ENCODE measurements at places on chromosomes 2 and 18.

DNA sequence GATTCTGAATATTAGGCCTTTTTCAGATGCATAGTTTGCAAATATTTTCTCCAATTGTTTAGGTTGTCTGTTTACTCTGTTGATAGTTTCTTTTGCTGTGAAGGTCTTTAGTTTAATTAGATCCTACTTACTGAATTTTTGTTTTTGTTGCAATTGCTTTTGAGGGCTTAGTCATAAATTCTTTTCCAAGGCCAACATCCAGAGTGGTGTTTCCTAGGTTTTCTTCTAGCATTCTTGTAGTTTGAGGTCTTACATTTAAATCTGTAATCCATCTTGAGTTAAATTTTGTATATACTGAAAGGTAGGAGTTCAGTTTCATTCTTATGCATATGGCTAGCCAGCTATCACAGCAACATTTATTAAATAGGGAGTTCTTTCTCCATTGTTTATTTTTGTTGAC is 404.8 kb downstream of the LNPK start:
- no peak for DNase-seq

GRCh38 chr2:31958140-31958717 is 52.6 kb downstream of the MEMO1 start:
- no peak for DNase-seq

DNA sequence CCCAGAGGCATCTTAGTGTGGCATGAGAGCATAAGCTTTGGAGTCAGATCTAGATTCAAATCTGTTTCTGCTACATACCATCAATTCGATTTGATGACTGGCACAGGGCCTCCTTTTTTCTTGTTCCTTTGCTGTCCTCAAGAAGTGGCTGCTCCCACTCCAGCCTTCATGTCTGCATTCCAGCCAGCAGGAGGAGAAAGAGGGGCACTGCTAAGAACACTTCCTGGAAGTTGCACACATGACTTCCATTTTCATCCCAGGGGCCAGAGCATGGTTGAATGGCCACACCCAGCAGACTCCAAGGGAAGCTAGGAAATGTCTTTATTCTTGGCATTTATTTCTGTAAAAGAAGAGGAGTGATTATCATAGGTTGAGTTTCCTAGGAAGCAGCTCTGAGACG is 50.4 kb downstream of the EML6 start:
- no peak for DNase-seq

GRCh38 chr2:190996338-190996946 is 17.5 kb downstream of the STAT1 start:
- DNase-seq: no peak

GRCh38 chr2:239578381-239578780 is 177.6 kb upstream of the HDAC4 start:
- DNase-seq: no peak

DNA sequence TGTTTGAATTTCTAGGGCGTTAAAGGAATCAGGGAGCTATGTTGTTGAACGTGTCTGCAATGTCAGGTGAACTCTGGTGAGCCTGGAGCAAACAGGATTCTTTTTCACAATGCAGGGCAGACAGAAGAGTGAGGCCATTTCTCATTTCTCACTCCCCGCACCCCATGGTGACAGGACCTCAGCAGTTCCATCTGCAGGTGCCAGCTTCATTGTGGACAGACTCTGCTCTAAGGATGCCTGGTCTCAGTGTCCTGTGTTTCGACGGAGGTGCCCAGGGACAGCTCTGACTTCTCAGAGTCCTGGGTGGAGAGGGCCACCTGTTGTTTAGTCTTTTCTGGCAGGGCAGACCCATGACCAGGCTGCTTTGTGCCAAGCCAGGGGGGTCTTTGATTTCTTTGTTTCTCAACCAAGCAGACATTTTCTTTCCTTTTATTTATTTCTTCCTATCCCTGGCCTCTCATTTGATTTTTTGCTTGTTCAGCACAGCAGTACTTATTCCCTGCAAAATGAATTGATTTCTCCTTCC is 201.5 kb downstream of the RNF144A start:
- no peak for DNase-seq

GRCh38 chr2:48514348-48515003 is 15.5 kb upstream of the STON1 start:
- DNase-seq: no peak

DNA sequence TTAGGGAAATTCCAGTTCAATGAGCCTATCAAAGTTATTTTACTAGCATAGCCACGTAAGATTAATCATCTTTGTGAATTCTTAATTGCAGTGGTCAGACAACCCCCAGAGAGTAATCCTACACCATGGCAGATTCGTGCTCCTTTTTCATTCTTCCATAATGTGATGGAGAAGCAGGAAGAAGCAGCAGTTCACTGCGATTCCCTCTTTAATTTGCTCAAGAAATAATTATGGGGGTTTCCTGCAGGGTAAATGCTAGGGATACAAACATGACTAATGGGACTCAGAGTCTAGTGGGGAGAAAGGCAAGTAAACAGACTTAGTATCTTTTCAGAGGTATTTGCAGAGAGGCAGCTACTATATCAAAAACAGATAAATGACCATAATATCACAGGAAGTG is 175.8 kb upstream of the HNRNPA3 start:
- DNase-seq: no peak

DNA sequence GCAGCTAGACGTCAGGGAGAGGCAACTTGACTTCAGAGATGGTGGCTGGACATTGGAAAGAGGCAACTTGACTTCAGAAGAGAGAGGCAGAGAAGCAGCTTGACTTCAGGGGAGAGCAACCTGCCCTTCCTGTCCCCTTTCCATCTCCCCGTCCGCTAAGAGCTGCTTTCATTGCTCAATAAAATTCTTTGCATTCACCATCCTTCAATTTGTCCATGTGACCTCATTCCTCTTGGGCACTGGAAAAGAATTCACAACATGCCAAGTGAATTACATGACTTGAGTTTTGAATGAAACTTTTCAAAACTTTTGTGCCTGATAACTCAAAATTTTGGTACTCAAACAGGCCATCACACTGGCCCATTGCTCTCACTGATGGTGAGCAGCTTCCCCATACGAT is 158.9 kb downstream of the DPP4 start:
- no peak for DNase-seq

DNA sequence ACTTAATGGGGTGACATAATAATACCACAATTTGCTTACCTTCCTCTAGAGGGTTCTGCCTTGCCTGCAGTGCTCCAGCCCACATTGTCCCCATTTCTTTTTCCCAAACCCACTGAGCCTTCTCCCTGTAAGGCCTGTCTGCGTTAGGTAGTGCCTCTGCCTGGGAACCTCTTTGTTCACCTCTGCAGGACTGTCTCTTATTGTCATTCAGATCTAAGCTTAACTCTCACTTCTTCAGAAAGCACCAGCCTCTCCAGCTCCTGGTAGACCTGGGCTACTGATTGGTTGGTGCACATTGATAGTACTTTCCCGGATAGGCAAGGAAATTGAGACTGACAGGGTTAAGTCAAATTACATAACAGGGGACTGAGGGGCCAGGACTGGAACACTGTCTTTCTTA is 49.1 kb downstream of the CCDC85A start:
- no peak for DNase-seq

DNA sequence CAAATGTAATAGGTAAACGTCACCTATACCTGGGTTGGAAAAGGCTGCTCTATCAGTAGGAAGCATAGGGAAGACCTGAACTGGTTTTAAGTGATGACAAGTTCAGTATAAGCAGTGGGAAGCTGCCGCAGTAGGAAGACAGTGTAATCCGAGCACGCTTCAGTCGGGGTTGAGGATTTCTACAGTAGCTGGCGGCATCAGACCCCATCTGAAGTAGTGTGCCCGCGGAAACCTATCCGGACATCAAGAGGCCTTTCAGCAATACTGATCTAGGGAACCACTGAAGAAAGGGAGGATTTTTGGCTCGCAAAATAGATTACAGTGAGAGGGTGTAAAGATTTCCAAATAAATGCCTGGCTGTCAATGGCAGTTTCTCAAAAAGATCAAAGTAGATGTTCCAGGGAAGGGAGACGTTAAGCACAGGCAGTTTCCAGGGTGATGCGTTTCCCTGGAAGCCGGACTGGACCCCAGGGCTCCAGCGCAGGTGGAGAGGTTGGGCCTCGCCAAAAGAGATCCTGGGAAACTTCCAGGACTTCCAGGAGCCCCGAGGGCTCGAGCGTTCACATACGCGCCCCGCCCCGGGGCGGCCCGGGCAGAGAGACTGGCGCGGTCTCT is 5.3 kb downstream of the LOXL3 start:
- DNase-seq: no peak
